Muscle of leg (tissue), 16 donors: ENCODE measurements at places on chromosomes 3 and 15. TPM values are rescaled to one million over a fixed set of nuclear protein-coding genes. Genes with fewer than 3 reads are reported as not detected.

GRCh38 chr3:58492494-58492905, 604 bp downstream of the KCTD6 start:
- peak; percentile 41 for DNase-seq

DNA sequence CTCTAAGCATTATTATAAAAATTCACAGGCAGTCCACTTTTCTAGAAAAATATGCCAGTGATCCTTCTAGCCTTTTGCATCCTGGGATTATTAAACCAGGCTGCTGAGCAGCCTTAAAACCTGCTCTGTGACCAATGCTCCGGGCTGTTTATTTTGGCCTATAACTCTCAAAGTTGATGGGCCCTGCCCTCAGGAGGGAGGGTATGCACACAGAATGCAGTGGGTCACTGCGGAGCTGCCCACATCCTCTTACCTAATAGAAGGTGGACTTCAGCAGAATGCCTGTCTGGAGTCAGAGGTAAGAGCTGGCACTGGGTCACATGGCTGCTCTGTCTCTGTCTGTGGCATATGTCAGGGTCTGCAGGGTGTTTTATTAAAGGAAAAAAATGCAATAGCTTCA, 26.0 kb downstream of the CPNE4 start:
- DNase-seq, result no peak

DNA sequence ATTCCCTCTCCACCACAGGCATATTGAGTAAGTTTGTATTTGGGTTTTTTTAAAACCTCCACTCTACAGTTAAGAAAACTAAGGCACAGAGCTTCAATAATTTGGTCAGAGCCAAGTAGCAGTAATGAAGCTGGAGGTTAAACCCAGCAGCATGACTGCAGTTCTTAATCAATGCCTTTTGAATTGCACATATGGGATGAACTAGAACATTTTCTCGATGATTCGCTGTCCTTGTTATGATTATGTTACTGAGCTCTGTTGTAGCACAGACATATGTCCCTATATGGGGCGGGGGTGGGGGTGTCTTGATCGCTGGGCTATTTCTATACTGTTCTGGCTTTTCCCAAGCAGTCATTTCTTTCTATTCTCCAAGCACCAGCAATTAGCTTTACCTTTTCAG, 1.6 kb upstream of the CCR5 start:
- no peak for DNase-seq

DNA sequence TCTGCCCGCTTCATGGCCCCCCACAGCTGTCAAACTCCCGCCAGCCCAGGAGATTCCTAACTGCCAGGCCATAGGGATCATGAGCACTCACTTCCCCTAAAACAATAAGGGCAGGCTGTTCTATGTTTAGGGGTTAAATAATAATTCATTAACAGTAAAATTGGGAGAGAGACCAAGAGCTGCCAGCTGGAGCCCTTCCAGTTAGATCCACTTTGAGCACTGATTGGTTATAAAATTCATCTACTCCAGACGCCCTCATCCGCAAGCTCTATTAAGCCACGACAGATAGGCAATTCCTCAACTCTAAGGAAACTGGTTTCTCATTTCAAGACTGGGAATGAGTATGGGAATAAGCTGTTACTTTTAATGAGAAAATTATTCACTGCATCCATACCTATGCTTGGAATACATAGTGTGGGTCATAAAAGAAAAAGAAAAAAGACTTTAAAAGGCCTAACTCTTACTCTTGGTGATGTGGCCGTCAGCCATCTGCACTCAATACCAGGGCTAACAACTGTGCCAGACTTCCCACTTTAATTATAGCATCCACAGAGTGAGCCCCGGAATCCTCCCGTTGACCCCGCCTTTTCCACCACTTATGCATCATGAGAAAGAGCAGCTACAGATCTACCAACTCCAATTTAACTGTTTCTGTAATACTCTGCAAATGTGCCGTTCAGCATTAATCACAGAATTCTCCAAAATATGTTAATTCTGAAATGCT, 44.5 kb downstream of the IL17RD start:
- DNase-seq, result no peak

The FETUB gene
- total RNA-seq, result 0.04 TPM
